ENCODE measurements at places on chromosomes 1 and 21. TPM values are rescaled to one million over a fixed set of nuclear protein-coding genes. Genes with fewer than 3 reads are reported as not detected.

Gene PKLR
- total RNA-seq: 0.13 TPM

Gene GUCA2B
- not detected for total RNA-seq

Gene VHLL
- total RNA-seq: not detected

Gene HCRTR1
- not detected for total RNA-seq

Gene DDAH1
- 0.44 TPM for total RNA-seq

Gene GNG12
- total RNA-seq: 0.43 TPM

Gene TMEM54
- 1.1 TPM for total RNA-seq

Gene PAPPA2
- not detected for total RNA-seq

Gene PADI2
- total RNA-seq: 0.18 TPM

Gene TPTE
- total RNA-seq: not detected

Gene UBE2U
- not detected for total RNA-seq

DNA sequence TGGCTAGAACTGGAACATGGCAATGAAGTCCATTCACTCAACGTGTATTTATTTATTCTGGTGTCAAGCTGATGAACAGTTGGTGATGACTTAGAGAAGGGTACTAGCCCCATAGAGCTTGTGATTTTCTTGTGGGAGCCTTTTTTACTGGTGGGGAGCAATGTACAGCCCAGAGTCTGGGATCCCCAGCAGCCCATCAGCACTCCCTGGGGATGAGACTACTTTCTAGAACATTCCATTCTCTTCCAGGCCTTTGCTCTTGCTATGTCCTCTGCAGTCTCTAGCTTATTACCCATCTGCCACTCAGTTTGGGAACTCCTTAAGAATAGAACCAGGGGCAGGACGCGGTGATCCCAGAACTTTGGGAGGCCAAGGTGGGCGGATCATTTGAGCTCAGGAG lies 11.6 kb downstream of the SLC2A1 start:
- H3K27ac ChIP-seq: no peak overlapping the region
- no peak for DNase-seq
- peaks cover 81% of the 10 kb centered on the region for H3K4me1 ChIP-seq
- H3K4me3 ChIP-seq: no peak overlapping the region
- peaks cover 38% of the 10 kb centered on the region for H3K36me3 ChIP-seq
- no peaks in the 10 kb centered on the region for H3K27me3 ChIP-seq

DNA sequence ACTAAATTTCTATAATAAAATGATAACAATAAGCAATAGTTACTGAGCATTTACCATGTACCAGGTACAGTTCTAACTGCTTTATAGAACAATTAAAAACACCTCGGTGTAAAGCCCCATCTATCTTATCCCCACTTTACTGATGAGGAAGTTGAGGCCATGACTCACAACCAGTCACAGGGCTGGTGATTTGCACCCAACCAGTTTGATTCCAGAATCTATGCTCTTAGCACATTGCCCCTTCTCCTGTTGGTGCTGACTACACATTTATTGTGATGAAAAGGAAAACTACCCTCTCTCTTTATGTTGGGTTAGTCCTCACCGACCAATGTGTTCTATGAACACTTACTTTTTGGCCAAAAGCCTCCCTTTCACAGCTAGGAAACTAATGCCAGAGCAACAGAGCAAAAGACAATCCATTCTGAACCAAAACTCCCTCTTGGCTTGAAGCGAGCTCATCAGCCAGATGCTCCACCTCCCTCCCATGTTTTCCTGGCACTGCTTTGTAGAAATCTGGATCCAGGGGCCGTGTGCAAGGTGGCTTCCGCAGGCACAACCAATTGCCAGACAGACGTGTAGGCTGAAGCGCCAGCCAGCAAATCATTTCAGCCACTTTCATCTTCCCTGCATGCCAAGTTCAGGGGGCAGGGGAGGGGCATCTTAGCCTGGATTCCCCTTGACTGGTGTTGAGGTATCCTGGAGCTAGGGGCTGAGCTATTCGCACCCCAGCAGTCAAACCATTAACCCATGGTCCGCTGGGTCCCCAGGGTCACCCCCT lies 32.0 kb upstream of the SLC30A1 start:
- no peak overlapping the region for H3K4me3 ChIP-seq
- no peak for DNase-seq
- H3K27ac ChIP-seq: no peak overlapping the region
- H3K27me3 ChIP-seq: no peaks in the 10 kb centered on the region
- peaks cover 15% of the 10 kb centered on the region for H3K4me1 ChIP-seq

DNA sequence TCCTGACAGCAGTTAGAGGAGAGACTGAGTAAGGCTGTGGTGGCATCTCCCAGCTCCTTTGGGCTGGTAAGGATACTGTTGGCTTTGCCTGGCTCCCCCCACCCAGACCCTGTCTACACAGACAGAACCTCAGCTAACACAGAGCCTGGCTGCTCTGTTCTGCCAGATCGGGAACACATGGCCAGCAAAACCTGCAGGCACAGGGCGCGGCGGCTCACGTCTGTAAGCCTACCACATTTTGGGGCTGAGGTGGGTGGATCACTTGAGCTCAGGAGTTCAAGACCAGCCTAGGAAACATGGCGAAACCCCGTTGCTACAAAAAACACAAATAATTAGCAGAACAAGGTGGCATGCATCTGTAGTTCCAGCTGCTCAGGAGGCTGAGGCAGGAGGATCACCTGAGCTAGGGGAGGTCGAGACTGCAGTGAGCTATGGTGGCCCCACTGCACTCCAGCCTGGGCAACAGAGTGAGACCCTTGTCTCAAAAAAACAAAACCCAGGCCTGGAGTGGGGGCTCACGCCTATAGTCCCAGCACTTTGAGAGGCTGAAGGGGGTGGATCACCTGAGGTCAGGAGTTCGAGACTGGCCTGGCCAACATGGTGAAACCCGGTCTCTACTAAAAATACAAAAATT lies 6.7 kb downstream of the CSTB start:
- H3K4me3 ChIP-seq: no peak overlapping the region
- no peak overlapping the region for H3K27ac ChIP-seq
- H3K27me3 ChIP-seq: no peaks in the 10 kb centered on the region
- H3K36me3 ChIP-seq: peaks cover 5% of the 10 kb centered on the region
- no peaks in the 10 kb centered on the region for H3K4me1 ChIP-seq
- DNase-seq: no peak

DNA sequence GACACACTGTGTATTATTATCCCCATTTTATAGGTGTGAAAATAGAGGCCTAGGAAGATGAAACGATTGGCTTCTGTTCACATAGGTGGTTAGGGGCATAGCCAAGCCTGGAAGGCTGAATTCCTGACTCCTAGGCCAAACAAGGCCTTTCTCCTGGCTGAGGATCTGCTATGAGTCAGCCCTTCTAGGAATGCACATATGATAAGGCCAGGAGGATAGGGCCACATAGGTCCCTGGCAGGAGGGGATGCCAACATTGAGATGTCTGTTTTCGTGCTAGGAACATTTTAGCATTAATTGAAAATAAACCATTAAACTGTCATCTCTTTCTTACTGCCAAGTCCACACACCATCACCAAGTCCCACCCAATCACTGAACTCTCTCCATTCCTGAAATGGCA lies 9.2 kb downstream of the CSMD2 start:
- no peak for DNase-seq
- no peak overlapping the region for H3K4me3 ChIP-seq
- H3K27me3 ChIP-seq: no peaks in the 10 kb centered on the region

DNA sequence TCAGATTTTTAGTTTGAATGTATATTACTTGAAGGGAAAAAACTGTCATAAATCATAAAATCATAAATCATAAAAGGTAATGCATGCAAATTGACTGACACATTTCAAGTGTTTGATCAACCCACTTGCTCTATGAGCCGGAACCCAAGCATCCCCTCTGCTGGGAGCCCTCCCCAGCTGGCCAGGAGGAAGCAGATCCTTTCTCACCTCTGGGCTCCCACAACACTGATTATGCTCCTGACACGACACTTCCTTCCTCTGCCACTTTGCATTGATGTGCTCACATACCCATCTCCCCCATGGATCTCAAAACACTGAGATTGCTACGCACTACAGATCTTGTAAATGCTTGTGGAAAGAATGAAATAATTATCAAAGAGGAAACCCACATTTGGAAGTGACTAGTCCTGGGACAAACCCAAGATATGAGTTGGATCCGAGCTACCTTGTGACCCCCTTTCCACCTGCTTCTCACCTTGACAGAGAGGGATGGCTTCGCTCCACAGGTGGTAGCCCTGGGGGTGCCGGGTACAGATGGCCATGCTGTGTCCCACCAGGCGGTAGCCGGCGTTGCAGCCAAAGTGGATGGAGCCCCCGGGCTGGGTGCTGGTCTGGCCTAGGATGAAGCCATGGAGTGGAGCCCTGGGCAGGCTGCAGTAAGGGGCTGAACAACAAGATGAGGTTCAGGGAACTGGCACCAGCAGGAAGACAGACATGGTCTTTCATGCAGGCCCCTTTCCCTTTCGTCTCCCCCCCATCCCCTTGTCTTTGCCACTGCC lies 104.6 kb downstream of the ZSCAN20 start:
- DNase-seq: no peak
- H3K36me3 ChIP-seq: no peaks in the 10 kb centered on the region
- no peak overlapping the region for H3K27ac ChIP-seq
- H3K4me3 ChIP-seq: no peak overlapping the region

- H3K4me1 ChIP-seq: no peaks in the 10 kb centered on the region
- H3K36me3 ChIP-seq: no peaks in the 10 kb centered on the region
- no peak overlapping the region for H3K4me3 ChIP-seq
- no peak overlapping the region for H3K27ac ChIP-seq
Observed at GRCh38 chr21:37028570-37028969, 22.1 kb downstream of the RIPPLY3 start.

DNA sequence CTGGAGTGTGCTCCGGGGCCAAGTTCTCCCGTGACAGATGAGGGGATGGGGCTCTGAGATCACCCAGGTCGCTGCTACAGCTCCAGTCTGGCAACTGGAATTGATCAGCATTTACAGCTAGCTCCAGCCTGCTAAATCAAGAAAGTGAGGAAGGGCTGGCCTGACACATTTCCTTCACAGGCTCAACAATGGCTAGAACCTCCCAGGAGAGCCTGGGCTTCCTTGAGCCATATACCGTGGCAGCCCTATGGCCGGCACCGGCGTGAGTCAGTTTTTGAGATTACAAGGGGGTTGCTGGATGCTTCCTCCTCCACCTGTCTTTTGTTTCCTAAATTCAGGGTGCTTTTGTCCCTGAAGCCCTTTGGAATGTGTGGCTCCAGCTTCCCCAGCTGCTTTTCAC lies 104.2 kb downstream of the ETS2 start:
- no peak overlapping the region for H3K4me3 ChIP-seq
- H3K4me1 ChIP-seq: no peaks in the 10 kb centered on the region
- H3K27me3 ChIP-seq: no peaks in the 10 kb centered on the region
- H3K36me3 ChIP-seq: no peaks in the 10 kb centered on the region
- no peak overlapping the region for H3K27ac ChIP-seq

GRCh38 chr21:35212393-35213127 lies 163.5 kb upstream of the RUNX1 start:
- H3K4me1 ChIP-seq: peaks cover 8% of the 10 kb centered on the region
- no peaks in the 10 kb centered on the region for H3K36me3 ChIP-seq
- no peak overlapping the region for H3K4me3 ChIP-seq
- DNase-seq: no peak
- H3K27me3 ChIP-seq: no peaks in the 10 kb centered on the region
- no peak overlapping the region for H3K27ac ChIP-seq

DNA sequence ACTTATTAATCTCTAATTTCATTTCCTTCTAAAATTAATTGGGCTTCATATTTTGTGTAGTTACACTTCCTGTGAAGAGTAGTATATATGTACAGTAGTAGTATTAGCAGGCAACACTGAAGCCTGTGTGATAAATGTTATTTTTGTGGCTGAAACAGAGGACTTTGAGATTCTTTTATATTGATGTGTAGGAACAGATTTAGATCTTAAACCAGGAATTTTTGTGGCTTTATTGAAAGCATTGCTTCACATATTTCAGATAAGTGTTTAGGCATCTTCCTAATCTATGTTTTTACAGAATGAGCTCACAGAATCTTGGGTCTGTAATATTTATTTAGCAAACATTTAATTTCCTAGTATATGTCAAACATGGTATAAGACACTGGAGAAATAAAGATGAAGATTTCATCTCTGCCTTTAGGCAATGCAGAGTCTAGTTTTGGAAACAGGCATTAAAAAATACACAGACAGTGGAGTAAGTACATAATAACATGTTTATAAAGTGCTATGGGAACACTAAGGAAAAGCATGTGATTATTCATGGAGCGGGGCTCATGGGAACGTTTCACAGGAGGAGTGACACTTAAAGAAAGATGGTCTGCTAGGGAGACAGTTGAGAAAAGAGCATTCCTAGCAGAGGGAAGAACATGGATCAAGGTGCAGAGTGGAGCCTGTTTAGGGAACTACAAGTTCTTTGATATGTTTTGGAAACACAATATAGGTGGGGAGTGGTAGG lies 52.7 kb downstream of the MIGA1 start:
- no peak overlapping the region for H3K4me3 ChIP-seq
- peaks cover 5% of the 10 kb centered on the region for H3K36me3 ChIP-seq
- no peak for DNase-seq
- H3K27ac ChIP-seq: no peak overlapping the region
- H3K4me1 ChIP-seq: no peaks in the 10 kb centered on the region

DNA sequence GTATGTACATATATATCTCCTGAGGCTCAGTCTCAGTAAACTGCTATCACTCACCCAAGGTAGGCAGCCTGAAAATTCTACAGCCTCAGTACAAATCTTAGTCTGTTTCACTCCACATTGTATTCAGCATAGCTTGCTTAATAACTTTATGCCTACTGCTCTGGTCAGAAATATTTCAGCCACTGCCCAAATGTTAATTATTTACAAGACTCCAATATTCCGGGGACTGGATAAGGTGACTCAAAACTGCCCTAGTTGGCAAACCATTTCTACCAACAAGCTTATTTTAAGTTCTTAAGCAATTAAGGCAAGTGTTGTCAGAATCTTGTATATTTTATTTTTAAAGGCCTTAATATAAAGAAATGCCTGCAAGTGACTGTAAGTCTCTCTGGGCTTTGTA lies 114.8 kb downstream of the LRRIQ3 start:
- no peak overlapping the region for H3K4me3 ChIP-seq
- no peaks in the 10 kb centered on the region for H3K27me3 ChIP-seq
- H3K4me1 ChIP-seq: no peaks in the 10 kb centered on the region
- DNase-seq: no peak

DNA sequence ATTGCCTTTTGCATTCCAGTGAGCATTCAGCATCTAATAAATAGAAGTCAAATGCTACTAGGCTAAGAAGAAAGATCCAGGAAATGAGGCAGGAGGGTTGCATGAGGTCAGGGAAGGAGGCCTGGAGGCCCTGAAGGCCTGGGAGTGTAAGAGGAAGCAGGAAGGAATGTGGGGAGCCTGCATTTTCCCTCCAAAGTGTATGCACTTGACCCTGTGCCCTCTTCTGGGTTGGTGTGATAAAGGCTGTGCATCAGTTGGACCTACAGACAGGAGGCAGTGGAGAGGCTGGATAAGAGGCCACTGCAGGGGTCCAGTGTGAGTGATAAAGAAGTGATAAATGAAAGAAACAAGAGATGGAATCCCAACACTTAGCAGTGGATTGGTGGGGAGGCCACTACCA lies 20.4 kb downstream of the KIAA1614 start:
- H3K4me1 ChIP-seq: peaks cover 14% of the 10 kb centered on the region
- H3K4me3 ChIP-seq: no peak overlapping the region
- no peak overlapping the region for H3K27ac ChIP-seq
- H3K27me3 ChIP-seq: no peaks in the 10 kb centered on the region
